Activated naive CD4-positive, alpha-beta T cell treated with anti-CD3 and anti-CD28 coated beads for 36 hours (primary cell): ENCODE measurements at places on chromosomes 12 and 14. TPM values are rescaled to one million over a fixed set of nuclear protein-coding genes. Genes with fewer than 3 reads are reported as not detected.
A peak's percentile ranks its signal among the peaks of the same experiment; 100 is the strongest.

Gene KRT78
- total RNA-seq, result not detected

Gene PCED1B
- total RNA-seq, result 143 TPM

Gene NEDD8
- 172 TPM for total RNA-seq

Gene RNASE13
- not detected for total RNA-seq

Gene HHIPL1
- 0.15 TPM for total RNA-seq

Gene CELA1
- total RNA-seq, result 0.29 TPM

Gene TMEM132D
- total RNA-seq, result not detected

Gene PPP1CC
- total RNA-seq, result 280 TPM

Gene ERP27
- total RNA-seq, result 1.0 TPM

Gene RNU6-8
- not detected for total RNA-seq

Gene CLEC9A
- not detected for total RNA-seq

Gene WBP11
- 105 TPM for total RNA-seq

Gene AMDHD1
- total RNA-seq, result 0.52 TPM

Gene YBX3
- total RNA-seq, result 192 TPM

Gene CLEC4C
- not detected for total RNA-seq

DNA sequence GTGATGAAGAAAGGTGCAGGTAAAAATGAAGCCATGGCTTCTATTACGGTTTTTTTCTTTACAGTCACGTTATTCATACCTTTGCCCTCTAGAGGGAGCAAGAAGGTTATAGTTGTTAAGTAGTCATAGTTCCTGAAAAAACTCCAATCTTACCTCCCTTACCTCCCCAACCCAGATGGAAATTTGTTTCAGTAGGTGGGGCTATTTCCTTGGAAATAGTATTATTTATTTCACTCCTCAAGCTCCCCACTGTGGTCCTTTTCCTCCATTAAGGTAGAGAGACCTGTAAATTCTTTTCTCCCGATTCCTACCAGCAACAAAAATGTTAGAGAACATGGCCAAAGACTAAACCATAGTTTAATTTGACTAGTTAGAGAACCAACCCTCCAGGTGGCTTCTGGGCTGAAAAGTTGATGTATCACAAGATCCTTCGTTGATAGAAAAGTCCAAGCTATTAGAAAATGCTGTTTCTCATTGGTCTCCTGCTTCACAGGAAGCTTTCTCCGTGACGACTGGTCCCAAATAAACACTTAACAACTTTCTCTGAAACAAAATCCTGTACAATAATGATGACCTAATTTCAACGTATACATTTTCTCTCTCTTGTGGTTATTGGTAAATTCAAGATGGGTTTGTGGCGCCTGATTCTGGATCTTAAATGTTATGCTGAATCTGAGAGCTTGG, 43.5 kb downstream of the TMX1 start:
- H3K36me3 ChIP-seq, result peaks cover 4% of the 10 kb centered on the region
- no peak for DNase-seq
- H3K4me1 ChIP-seq, result no peaks in the 10 kb centered on the region
- no peak overlapping the region for H3K27ac ChIP-seq

- peaks cover 19% of the 10 kb centered on the region for H3K4me1 ChIP-seq
- no peaks in the 10 kb centered on the region for H3K27me3 ChIP-seq
- no peak for DNase-seq
- peak overlapping the region; percentile 87 for H3K4me3 ChIP-seq
- peaks cover 3% of the 10 kb centered on the region for H3K36me3 ChIP-seq
These were observed 765 bp downstream of the TMEM120B start for GRCh38 chr12:121713257-121713777.

DNA sequence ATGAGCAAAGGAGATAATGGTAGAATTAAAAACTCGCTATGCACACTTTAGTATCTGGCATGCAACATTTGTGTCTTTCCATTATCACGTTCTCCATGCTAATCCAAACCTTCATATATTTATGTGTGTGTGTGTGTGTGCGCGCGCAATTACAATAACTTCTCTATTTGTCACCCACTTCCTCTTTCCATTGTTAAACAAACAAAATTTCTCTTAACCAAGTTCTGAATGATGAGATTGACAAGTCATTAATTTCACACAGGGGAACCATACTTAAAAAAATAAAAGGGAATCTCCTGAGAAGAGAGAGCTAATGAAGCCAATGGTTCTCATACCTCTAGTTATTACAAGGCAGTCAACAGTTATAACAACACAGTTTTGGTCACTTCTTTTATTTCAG, 575.9 kb upstream of the MDGA2 start:
- H3K36me3 ChIP-seq, result no peaks in the 10 kb centered on the region
- H3K27me3 ChIP-seq, result no peaks in the 10 kb centered on the region
- no peaks in the 10 kb centered on the region for H3K4me1 ChIP-seq
- no peak overlapping the region for H3K27ac ChIP-seq

DNA sequence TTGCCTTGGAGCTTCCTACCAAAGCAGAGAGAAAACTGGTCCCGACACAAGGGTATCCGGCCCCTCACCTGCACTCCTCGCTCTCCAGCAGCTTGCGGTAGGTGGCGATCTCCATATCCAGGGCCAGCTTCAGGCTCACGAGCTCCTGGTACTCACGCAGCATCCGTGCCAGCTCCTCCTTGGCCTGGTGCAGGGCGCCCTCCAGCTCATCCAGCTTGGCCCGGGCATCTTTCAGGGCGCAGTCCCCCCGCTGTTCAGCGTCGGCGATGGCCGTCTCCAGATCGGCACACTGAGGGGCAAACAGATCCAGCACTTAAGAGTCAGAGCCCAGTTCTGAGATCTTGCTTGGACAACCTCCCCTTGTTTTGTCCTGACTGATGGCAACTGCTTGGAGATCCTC, 13.7 kb downstream of the KRT72 start:
- no peak for DNase-seq
- peaks cover 40% of the 10 kb centered on the region for H3K4me1 ChIP-seq
- H3K27ac ChIP-seq, result no peak overlapping the region
- no peaks in the 10 kb centered on the region for H3K36me3 ChIP-seq

- H3K27me3 ChIP-seq, result no peaks in the 10 kb centered on the region
- H3K4me1 ChIP-seq, result peaks cover 9% of the 10 kb centered on the region
- no peak overlapping the region for H3K4me3 ChIP-seq
- DNase-seq, result no peak
These were observed 88.1 kb downstream of the PPP2R5E start for GRCh38 chr14:63454863-63455622.

DNA sequence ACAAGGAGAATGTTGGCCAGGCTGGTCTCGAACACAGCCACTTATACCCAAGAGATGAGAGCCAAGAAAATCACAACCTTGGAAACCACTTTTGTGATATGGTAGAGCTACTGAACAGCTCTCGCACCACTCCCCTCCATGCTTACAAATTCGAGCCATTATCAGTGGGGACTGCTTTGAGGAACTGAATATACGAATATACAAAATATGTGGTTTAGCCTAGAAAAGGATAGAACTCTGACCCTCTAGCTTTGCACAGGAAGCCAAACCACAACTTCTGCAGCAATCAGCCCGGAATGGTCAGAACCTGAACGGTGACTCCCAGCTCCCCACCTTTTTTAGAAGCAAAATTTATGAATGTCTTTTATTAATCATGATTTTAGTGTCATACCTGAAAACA, 129.8 kb upstream of the TMEM132C start:
- no peaks in the 10 kb centered on the region for H3K4me1 ChIP-seq
- DNase-seq, result no peak
- no peaks in the 10 kb centered on the region for H3K27me3 ChIP-seq
- H3K4me3 ChIP-seq, result no peak overlapping the region
- H3K36me3 ChIP-seq, result no peaks in the 10 kb centered on the region

DNA sequence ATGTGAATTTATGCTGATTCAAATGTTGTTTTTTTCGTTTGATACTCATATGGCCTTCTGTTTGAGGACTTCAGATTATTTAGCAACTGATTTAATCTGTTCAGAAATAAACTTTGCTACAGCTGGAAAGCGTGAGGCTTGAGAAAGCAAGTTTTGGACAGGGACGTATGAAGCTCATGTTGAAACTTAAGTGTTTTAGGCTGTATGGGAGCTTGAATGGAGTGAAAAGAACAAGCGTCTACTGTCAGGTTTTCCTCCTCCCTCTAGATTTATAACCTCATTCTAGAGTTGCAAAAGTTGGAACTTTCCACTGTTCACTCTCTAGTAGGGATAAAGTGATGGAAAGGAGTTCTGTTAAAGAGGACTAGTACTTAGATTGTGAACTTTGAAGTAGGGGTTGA, 1.0 kb downstream of the PRPF39 start:
- H3K27ac ChIP-seq, result peak overlapping the region; percentile 93
- peaks cover 14% of the 10 kb centered on the region for H3K36me3 ChIP-seq
- H3K4me1 ChIP-seq, result peaks cover 56% of the 10 kb centered on the region

GRCh38 chr12:51421266-51421884, 3.3 kb upstream of the SLC4A8 start:
- DNase-seq, result peak; percentile 69
- no peak overlapping the region for H3K4me3 ChIP-seq
- peaks cover 13% of the 10 kb centered on the region for H3K4me1 ChIP-seq
- H3K27ac ChIP-seq, result no peak overlapping the region
- H3K36me3 ChIP-seq, result no peaks in the 10 kb centered on the region
- H3K27me3 ChIP-seq, result no peaks in the 10 kb centered on the region

GRCh38 chr12:44299524-44299923, 463.6 kb downstream of the TMEM117 start:
- H3K4me3 ChIP-seq, result no peak overlapping the region
- H3K27me3 ChIP-seq, result no peaks in the 10 kb centered on the region
- peaks cover 8% of the 10 kb centered on the region for H3K36me3 ChIP-seq
- DNase-seq, result no peak
- H3K27ac ChIP-seq, result no peak overlapping the region
- H3K4me1 ChIP-seq, result no peaks in the 10 kb centered on the region

DNA sequence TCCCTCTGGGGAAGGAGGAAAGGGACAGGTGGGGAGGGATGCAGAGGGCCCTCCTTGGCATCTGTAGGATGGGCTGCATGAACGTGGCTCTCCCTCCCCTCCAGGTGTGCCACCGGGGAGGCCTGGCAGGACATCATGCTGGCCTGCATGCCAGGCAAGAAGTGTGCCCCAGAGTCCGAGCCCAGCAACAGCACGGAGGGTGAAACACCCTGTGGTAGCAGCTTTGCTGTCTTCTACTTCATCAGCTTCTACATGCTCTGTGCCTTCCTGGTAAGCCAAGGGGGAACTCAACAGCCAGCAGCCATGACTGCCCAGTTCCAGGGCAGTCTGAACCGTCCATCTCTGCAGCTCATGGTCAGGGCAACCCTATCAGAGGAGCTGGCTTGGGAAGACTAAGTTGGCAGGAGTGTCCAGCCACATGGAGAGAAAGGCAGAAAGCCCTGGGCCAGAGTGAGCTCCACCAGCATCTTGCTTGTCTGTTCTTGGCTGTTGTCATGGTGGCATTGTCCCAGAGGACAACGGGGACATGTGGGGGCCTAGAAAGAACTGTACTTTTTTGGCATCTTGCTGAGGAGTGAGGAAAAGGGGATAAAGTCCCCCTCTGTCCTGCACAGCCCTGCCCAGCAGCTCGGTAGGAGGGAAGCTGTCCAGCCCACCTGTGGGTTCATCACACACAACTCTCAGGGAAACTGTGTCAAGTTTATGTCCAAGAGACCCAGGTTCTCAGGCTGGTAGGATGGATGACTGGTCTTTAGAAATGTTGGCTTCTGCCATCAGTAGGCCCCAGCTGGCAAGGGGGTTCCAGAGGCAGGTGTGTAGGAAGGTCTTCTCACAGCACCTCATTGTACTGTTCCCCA, 129.8 kb upstream of the FKBP4 start:
- H3K36me3 ChIP-seq, result peaks cover 1% of the 10 kb centered on the region
- no peak overlapping the region for H3K27ac ChIP-seq
- no peaks in the 10 kb centered on the region for H3K4me1 ChIP-seq
- H3K27me3 ChIP-seq, result no peaks in the 10 kb centered on the region

GRCh38 chr12:12806784-12807516, 6.2 kb upstream of the DDX47 start:
- DNase-seq, result no peak
- H3K27ac ChIP-seq, result peak overlapping the region; percentile 77
- no peaks in the 10 kb centered on the region for H3K36me3 ChIP-seq
- H3K27me3 ChIP-seq, result no peaks in the 10 kb centered on the region
- no peak overlapping the region for H3K4me3 ChIP-seq

- H3K4me3 ChIP-seq, result no peak overlapping the region
- H3K36me3 ChIP-seq, result no peaks in the 10 kb centered on the region
- peaks cover 1% of the 10 kb centered on the region for H3K27me3 ChIP-seq
- H3K27ac ChIP-seq, result no peak overlapping the region
- no peak for DNase-seq
These were observed 127.6 kb downstream of the SLC38A6 start for GRCh38 chr14:61108496-61109141.

GRCh38 chr14:54501480-54501879, 8.2 kb upstream of the CGRRF1 start:
- no peak overlapping the region for H3K4me3 ChIP-seq
- no peak overlapping the region for H3K27ac ChIP-seq
- no peaks in the 10 kb centered on the region for H3K4me1 ChIP-seq
- DNase-seq, result no peak
- H3K36me3 ChIP-seq, result no peaks in the 10 kb centered on the region
